AG20443 (cell line): ENCODE measurements at places on chromosomes 13 and 19.

DNA sequence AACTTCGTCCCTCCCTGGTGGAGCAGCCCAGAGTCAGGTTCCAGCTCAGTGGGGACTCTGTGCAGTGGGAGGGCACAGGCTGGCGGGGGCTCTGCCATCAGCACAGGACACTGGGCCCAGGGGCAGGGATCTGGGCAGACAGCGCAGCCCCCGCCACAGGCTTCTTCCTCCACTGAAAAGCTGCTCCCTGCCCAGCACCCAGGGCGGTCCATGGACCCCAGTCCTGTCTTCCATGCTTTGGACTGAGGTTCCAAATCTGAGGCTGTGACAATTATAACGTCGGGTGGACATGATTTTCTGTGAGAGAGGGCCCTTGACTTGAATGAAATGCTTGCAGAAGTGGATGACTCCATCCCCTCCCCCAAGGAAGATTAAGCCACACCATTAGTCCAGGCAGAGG is 21.2 kb upstream of the NCCRP1 start:
- DNase-seq = no peak

GRCh38 chr19:7986321-7987113 is 18.9 kb downstream of the ELAVL1 start:
- peak; percentile 68 for DNase-seq

DNA sequence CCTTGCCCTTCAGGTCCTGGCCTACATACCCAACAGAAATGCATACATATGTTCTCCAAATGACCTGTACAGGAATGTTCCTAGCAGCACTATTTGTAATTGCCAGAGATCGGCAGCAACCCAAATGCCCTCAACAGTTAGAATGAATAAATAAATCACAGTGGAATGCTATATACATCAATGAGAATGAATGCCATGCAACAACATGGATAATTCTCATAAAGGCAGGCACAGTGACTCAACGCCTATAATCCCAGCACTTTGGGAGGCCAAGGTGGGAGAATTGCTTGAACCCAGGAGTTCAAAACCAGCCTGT is 18.6 kb downstream of the TEX101 start:
- DNase-seq = no peak

DNA sequence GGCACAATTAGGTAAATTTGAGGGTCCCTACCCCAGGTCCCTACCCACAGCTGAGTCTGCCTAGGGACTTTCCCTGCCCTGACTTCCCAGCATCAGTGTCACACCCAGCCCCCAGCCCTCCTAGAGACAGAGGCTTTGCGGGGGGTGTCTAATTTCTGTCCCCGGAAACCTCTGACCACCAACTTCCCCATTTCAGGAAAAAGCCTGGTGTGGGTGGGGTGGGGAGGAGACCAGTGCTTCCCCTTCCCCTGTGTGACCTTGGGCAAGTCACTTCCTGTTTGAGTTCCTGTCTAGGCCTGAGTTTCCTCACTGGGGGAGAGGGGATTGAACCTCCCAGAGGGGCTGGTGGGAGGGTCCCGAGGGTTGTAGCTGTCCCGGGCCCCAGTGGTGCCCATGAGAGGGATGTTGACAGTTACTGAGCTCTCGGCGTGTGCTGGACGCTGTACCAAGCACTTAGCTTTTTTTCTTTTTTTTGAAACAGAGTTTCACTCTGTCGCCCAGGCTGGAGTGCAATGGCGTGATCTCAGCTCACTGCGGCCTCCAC is 7.9 kb downstream of the VASP start:
- no peak for DNase-seq
